ENCODE measurements at places on chromosomes 2 and 18. TPM values are rescaled to one million over a fixed set of nuclear protein-coding genes. Genes with fewer than 3 reads are reported as not detected.

DNA sequence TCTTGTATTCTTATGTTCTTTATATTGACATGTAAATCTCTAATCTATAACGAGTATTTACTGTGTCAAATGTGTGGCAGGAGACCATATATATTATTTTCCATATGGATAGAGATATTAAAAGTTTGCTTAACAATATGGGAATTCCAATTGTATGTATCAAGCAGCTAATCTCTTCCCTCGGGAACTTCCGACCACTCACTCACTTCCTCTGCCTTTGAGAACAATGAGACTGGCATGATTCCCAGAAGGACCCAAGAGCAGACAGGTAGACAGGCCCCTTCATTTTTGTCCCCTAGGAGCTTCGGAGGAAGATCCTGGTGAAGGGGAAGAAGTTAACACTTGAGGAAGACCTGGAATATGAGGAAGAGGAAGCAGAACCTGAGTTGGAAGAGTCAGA lies 24.1 kb downstream of the PLCD4 start:
- no peak overlapping the region for H3K27ac ChIP-seq
- no peak for DNase-seq
- no peak overlapping the region for H3K4me3 ChIP-seq
- H3K4me1 ChIP-seq: no peaks in the 10 kb centered on the region

DNA sequence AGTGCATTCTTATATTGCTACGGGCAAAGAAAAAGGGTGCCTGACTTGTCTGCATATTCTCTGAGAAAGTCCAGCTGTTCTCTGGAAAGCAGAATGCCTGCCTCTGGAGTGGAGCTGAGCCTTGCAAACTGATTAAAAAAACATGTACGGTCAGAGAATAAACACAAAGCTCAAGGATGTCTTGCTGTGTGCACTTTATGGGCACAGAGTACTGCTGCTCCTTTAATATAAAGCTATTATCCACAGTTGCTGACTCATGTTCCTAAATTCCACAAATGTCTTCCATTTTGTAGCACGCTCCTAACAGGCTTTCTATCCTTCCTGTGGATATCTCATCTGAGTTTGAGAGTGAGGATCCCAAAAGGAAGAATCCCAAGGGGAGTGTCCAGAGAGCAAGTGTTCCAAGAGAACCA lies 229.0 kb downstream of the MREG start:
- H3K4me3 ChIP-seq: no peak overlapping the region
- no peaks in the 10 kb centered on the region for H3K36me3 ChIP-seq
- no peak for DNase-seq
- H3K4me1 ChIP-seq: no peaks in the 10 kb centered on the region
- H3K27ac ChIP-seq: no peak overlapping the region

DNA sequence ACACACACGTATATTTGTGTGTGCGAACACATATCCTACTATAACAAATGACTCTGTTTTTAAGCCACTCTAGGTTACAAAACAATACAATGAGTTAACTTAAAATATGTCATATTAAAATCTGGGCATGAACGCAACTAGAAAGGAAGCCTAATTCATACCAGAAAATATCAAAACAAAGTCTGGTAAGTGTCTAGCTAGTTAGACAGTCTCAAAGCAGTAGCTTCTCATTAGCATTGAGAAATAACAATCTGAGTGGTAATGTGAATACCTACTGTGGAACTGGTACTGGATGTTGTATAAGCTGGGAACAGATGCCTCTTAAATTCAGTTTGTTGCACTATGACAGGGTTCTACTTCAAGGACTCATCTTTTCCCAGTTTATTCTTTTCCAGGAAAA lies 32.5 kb upstream of the WIPF1 start:
- no peak overlapping the region for H3K4me3 ChIP-seq
- H3K27me3 ChIP-seq: no peaks in the 10 kb centered on the region

GRCh38 chr2:164967781-164968228 lies 12.5 kb upstream of the SLC38A11 start:
- H3K27me3 ChIP-seq: no peaks in the 10 kb centered on the region
- H3K4me3 ChIP-seq: no peak overlapping the region
- H3K36me3 ChIP-seq: no peaks in the 10 kb centered on the region
- no peak overlapping the region for H3K27ac ChIP-seq

MEIS1 gene
- total RNA-seq: 8.8 TPM

SCLY gene
- 24.4 TPM for total RNA-seq

GRCh38 chr2:16294791-16295190 lies 354.4 kb downstream of the MYCN start:
- H3K27ac ChIP-seq: no peak overlapping the region
- H3K4me3 ChIP-seq: no peak overlapping the region
- H3K36me3 ChIP-seq: no peaks in the 10 kb centered on the region

- H3K4me1 ChIP-seq: no peaks in the 10 kb centered on the region
- DNase-seq: no peak
- no peaks in the 10 kb centered on the region for H3K27me3 ChIP-seq
- no peak overlapping the region for H3K4me3 ChIP-seq
- H3K27ac ChIP-seq: no peak overlapping the region
- no peaks in the 10 kb centered on the region for H3K36me3 ChIP-seq
Observed at GRCh38 chr2:135494503-135494902, 36.5 kb downstream of the ZRANB3 start.

ACMSD gene
- total RNA-seq: 124 TPM

ANKRD62 gene
- not detected for total RNA-seq

GRCh38 chr2:162989507-162989906 lies 150.9 kb upstream of the KCNH7 start:
- DNase-seq: no peak
- no peaks in the 10 kb centered on the region for H3K27me3 ChIP-seq
- H3K4me1 ChIP-seq: no peaks in the 10 kb centered on the region
- H3K27ac ChIP-seq: no peak overlapping the region
- no peaks in the 10 kb centered on the region for H3K36me3 ChIP-seq

DNA sequence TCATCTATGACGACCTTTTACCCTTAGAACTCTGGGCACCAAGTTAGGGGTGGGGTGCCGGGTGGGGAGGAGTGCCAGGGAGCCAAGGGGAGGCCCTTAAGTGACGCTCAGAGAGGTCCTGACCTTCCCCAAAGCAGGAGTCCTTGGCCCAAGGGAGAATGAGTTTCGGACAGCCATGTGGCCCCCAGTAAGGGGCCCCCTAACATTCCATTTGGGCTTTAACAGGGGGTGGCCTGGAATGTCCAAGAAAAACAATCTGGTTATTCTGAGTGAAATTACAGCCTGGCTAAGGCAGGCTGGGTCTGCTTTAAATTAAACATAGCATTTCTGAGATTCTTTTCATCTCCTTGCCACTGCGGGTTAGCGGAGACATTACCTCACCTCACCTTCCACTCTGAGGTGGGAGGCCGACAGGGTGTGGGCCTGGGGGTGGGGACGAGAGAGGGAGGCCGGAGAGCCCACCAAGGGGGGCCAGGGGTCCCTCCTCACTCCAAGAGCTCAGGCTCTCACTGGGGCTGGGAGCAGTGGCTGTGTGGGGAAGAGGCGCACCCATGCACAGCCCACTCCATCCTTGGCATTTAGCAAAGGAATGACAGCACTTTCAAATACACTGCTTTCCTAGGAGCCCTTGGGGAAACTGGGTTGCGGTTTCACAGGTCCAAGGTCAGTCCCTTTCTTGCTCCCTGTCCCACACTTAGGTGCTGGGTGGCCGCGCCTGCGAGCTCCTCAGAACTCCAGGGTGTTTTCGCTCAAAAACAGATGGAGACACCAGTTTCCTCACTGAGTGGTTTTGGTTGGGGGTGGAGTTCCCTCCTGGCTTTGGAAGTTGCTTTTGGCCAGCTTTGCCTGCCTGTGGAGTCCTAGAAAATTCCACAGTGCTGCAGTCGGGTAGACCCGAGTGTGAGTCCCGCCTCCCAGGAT lies 107.4 kb downstream of the POLR1A start:
- no peaks in the 10 kb centered on the region for H3K27me3 ChIP-seq
- H3K4me3 ChIP-seq: no peak overlapping the region
- peak overlapping the region; percentile 39 for H3K27ac ChIP-seq
- H3K36me3 ChIP-seq: no peaks in the 10 kb centered on the region

- H3K4me1 ChIP-seq: peaks cover 28% of the 10 kb centered on the region
- H3K4me3 ChIP-seq: no peak overlapping the region
- no peak overlapping the region for H3K27ac ChIP-seq
- DNase-seq: no peak
Observed at GRCh38 chr2:10412380-10412779, 35.7 kb downstream of the ODC1 start.

- no peak overlapping the region for H3K27ac ChIP-seq
- no peaks in the 10 kb centered on the region for H3K4me1 ChIP-seq
- no peak overlapping the region for H3K4me3 ChIP-seq
- no peaks in the 10 kb centered on the region for H3K27me3 ChIP-seq
Observed at GRCh38 chr2:25951071-25951547, 31.2 kb downstream of the KIF3C start.

DNA sequence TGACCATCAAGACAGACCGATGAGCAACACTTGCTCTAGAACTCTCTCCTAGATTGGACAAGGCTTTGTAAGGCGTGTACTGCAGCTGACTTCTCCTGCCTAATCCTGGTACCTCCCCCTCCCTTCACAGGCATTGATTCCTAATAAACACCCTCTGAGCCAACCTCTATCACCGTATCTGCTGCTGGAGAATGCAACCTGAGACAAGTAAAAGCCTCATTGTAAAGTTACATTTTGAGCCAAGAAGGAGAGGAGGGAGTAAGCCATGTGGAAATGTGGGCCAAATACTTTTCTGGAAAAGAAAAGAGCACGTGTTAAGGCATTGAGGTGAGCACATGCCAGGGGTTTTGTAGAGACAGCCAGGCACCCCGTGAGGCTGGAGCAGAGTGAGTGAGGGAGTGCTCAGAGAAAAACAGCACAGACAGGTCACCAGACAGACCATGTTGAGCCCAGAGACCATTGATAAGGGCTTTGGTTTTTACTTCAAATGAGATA lies 2.6 kb upstream of the WDFY1 start:
- no peak overlapping the region for H3K27ac ChIP-seq
- H3K4me1 ChIP-seq: no peaks in the 10 kb centered on the region
- no peaks in the 10 kb centered on the region for H3K27me3 ChIP-seq
- no peaks in the 10 kb centered on the region for H3K36me3 ChIP-seq
- no peak overlapping the region for H3K4me3 ChIP-seq

CEP76 gene
- 3.0 TPM for total RNA-seq

DNA sequence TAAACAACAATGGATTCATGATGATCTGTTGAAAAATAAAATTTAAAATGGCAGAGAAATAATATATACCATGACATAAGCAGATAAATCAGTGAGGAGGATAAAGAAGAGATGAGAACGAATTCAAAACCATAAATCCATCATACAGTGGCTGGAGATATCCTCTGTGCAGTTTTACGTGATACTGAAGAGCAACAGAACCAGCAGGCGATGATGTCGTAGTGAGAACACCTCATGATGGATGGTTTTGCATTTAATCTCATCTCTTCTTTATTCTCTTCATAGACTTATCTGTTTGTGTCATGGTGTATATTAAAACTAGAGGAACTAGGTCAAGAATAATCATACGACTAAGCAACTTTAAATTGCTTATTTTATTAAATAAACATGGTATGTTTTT lies 56.3 kb downstream of the TNFRSF11A start:
- peaks cover 6% of the 10 kb centered on the region for H3K27me3 ChIP-seq
- no peaks in the 10 kb centered on the region for H3K36me3 ChIP-seq

SNTG2 gene
- not detected for total RNA-seq

DNA sequence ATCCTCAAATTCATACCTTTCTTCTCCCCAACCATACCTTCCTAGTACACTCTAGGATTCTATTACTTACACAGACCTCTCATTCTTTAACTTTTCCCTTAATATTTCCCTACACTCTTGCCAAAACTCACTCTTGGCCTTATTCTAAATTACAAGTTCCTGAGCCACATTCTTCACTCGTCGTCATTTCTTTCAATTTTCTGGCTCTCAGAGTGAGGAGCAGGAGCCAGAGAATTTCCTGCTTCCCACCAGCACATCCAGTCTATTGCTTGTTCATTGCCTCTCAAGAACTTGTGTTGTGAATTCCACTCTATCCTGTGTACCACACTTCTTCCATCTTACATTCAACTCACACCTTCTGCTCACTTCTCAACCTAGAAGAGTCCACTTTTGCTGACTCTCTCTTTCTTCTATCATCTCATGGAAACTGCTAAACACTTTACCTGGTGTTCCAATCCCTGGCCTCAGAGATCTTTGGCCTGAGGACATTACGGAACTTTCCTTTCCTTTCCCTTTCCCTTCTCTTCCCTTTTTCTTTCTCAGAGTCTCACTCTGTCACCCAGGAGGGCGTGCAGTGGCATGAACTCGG lies 171.6 kb downstream of the PLCL1 start:
- no peaks in the 10 kb centered on the region for H3K27me3 ChIP-seq
- no peak overlapping the region for H3K4me3 ChIP-seq
- no peaks in the 10 kb centered on the region for H3K36me3 ChIP-seq

DNA sequence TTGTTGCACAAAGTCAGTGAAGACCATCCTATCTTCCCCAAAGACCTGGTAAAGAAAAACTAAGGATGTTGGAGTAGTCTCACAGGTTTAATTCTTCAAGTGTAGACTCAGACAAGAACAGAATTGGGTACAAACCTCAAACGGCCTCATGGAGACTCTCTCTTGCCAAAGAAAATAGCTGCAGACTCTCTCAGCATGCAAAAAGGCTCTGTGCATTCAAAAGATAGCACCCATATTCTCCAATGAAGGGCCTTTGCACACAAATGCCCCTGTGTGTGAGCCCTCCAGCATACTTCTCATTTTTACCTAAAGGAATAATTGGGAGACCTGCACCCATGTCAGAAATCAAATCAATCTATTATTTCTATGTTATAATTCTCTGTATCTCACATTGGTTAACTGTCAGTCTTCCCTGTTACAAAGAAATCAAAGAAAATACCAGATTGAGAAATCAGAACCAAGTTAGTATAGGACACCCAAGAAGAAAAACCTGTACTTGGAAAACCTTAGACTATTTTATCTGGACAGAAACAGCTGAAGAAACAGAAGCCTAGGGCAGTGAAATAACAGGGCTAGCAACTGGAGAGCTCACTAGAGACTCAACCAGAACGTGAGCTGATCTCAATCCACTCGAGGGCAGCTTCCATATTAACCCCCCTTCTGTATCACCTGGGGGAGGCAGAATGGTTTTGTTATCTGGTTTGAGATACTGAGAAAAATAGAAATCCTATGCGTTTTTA lies 134.7 kb upstream of the DNAJC10 start:
- H3K4me3 ChIP-seq: no peak overlapping the region
- no peaks in the 10 kb centered on the region for H3K36me3 ChIP-seq
- no peak for DNase-seq
- no peak overlapping the region for H3K27ac ChIP-seq
- no peaks in the 10 kb centered on the region for H3K27me3 ChIP-seq

DNA sequence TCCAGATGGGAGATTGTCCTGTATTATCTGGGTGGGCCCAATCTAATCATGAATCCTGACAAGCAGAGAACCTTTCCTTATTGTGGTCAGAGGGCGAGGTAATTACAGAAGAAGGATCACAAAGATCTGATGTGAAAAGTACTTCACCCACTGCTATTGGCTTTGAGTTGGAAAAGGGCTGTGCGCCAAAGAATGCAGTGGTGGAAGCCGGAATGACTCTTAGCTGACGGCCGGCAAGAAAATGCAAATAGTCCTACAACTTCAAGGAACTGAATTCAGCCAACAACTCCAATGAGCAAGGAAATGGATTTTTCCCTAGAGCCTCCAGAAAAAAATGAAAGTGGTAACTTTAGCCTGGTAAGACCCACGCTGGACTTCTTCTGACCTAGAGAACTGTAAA lies 67.3 kb downstream of the CTNNA2 start:
- no peak for DNase-seq
- no peaks in the 10 kb centered on the region for H3K27me3 ChIP-seq
- no peak overlapping the region for H3K27ac ChIP-seq
- no peaks in the 10 kb centered on the region for H3K36me3 ChIP-seq
